ENCODE measurements at places on chromosomes 5 and 9.

GRCh38 chr9:110895147-110895905 is 142.9 kb downstream of the LPAR1 start:
- no peak for DNase-seq

DNA sequence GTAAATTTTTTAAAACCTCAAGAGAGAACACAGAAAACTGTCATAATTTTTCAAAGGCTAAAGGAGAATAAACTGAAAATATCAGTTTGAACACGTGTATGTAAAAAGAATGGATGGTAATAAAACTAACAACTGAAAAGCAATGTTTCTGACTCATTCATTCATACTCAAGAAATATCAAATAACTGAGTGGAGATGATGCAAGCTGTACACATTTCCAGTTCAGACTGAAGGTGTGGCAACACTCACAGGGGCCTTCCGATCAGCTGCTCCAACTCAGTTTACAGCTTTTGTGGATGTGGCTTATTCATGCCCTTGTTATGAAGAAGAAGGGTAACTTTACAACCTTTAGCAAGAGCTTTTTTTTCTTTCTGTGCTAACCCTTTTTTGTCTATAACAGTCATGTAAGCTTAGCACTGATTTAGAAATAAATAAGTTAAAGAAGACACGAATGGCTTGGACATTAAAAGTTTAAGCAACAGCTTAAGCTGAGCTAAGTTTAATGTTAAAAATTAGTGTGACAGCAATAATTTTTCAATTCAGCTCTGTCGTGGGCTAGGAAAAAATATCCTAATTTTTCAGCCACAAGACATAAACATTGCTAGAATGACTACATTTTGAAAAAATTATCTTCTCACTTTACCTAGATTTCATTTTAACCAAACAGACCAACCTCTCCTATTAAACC is 453.5 kb downstream of the RAB3C start:
- peak; percentile 60 for DNase-seq

DNA sequence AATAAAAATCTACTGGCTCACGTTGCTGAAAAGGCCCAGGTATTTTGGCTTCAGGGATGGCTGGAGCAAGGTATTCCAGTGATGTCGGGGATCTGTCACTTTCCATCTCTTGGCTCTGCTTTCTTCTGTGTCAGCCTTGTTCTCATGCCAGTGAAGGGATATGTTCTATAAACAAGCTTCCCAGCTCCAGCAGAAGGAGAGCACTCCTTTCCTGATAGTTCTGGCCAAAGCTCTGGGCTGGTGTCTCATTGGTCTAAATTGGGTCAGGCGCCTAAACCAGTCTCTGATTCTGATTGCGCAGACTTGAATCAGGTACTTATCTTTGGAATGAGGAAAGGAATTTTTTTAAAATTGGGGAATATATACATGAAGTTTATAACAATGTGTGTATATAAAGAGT is 5.1 kb downstream of the SNX30 start:
- no peak for DNase-seq

- DNase-seq: no peak
Observed at GRCh38 chr9:20611691-20612287, 10.5 kb downstream of the MLLT3 start.

DNA sequence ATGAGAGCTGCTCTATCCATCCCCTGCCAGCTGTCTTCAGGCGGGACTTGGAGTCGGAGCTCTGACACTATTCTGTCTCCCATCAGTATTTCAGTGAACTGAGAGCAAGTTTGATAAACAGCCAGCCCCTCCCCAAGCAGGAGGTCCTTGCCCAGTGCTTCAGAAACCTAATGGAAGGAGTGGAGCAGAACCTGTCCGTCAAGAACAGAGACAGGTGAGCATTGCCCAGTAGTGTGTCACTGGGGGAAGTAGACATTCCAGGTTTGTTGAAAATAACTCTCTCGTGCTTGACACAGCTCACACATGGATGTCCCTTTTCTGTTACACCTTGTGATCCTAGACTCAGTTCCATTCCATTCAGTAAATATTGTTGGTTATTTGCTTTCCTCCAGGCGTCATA is 13.2 kb upstream of the TLX3 start:
- DNase-seq: no peak

DNA sequence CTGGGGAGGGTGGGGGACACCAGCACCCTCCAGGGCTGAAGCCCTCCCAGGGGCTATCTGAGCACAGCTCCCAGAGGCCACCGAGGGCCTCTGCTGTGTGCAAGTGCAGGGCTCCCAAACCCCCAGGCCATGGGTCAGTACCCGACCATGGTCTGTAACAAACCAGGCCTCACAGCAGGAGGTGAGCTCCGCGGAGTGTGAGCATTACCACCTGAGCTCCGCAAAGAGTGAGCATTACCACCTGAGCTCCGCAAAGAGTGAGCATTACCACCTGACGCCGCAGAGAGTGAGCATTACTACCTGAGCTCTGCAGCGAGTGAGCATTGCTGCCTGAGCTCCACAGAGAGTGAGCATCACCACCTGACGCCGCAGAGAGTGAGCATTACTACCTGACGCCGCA is 152.9 kb upstream of the IRX2 start:
- no peak for DNase-seq

GRCh38 chr9:93670208-93671019 is 94.0 kb downstream of the PHF2 start:
- peak; percentile 22 for DNase-seq

- no peak for DNase-seq
Observed at GRCh38 chr5:51384281-51384840, 1.1 kb downstream of the ISL1 start.

- DNase-seq: no peak
Observed at GRCh38 chr5:37549411-37549810, 170.3 kb downstream of the WDR70 start.

- no peak for DNase-seq
Observed at GRCh38 chr5:173671121-173671949, 54.9 kb upstream of the BOD1 start.

DNA sequence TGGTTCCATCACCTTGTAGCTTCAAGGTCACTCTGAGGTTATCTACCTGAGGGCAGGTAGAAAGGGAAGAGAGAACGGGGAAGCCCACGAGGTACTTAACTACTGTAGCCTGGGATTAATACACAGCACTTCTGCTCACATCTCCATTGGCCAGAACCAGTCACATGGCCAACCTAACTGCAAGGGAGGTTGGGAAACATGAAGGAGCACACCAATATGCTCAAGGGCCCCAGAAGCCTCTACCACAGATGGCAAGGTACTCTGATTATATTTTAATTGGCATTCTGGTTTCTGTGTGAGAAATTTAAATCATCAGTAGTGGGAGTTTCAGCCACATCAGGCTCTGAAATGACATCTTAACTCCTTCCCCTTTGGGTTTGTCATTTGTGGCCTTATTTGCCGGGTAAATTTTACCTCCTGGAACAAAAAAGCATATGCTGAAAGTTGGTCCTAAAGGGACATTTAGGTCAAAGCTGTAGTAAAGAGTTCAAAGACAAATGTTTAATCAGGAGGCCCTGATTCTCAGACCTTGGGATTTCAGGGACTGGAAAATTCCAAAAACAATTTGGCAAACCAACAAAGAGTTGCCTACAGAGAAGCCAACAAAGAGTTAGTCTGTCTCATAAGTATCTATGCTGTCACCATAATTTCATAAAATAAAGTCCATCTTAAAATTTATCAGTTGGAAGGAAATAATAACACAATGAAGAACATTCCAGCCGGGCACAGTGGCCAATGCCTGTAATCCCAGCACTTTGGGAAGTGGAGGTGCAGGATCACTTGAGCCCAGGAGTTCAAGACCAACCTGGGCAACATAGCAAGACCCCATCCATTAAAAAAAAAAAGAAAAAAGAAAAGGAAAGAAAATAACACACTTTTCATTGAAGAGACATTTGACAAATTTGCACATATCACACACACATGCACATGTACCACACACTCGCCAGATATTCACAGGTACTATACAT is 13.8 kb upstream of the MVB12B start:
- DNase-seq: no peak

DNA sequence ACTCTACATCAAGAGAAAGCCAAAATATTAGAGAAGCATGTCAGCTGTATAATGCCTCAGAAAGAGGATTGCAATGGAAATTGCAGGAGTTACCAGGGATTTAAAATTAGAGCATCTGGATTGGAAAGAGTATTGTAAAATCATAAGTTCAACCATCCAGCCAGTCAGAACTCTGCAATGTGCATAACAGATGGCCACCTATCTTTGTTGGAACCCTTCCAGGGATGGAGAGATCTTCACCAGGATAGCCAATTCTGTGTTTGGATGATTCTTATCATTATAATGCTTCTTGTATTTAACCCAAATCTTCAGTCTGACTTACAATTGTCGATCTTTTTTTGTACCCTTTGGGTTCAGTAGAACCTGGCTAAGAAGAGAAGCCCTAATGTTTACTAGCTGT is 164.4 kb downstream of the TLR4 start:
- no peak for DNase-seq

- no peak for DNase-seq
Observed at GRCh38 chr5:169796731-169797130, 159.7 kb downstream of the DOCK2 start.

DNA sequence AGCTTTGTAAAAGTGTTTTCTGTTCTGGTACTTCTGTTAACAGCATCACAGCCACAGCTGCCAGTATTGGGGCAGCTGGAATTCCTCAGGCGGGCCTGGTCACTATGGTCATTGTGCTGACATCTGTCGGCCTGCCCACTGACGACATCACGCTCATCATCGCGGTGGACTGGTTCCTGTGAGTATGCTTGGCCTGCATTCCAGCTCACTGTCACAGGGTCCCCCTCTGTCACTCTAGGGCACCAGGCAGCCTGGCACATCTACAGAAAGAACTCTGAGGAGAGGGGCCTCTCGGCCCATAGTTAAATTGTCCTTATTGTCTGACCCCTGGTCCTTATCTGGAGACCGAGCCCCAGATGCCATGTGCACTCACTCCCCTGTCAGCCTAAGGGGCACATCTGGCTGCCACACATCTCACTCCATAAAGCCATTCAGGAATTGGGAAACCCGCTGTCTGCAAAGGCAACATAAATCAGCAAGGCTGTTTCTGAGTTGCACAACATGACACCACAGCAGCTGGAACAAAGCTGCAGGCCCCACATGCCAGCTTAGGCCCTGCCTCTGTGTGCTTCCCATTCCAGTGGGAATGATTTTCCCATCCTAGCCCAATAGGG is 77.5 kb downstream of the SLC1A3 start:
- no peak for DNase-seq

DNA sequence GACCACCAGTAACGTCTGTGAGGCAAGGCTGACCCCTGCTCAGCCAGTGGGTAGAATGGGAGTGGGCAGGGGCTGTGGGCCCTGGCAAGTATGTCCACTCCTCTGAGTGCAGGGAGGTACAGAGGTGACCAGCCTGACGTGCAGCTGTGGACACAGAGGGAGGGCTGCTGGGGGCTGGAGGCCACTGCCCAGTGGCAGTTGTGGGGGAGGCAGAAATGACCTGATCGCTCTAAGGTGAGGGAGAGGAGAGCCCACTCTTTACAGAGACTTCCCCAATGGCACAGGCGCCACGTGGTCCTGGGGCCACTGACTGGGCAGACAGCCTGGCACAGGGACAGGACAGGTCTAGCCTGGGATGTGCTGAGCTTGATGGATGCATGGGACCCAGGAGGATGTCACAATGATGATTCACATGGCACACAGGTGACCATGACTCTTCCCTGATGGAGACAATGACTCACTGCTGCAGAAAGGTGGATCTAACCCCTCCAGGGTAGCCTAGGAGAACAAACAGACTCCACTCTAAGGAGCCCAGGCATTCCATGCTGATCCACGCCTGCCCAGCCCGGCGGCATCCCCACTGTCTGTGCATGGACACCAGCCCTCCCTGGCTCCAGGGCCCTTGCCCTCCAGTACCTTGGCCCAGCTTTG is 7.7 kb downstream of the LPCAT1 start:
- no peak for DNase-seq

GRCh38 chr9:87504938-87505337 is 7.3 kb downstream of the DAPK1 start:
- no peak for DNase-seq

GRCh38 chr5:79971156-79971555 is 19.9 kb downstream of the MTX3 start:
- DNase-seq: no peak

GRCh38 chr5:6551955-6552313 is 80.9 kb downstream of the NSUN2 start:
- DNase-seq: no peak

DNA sequence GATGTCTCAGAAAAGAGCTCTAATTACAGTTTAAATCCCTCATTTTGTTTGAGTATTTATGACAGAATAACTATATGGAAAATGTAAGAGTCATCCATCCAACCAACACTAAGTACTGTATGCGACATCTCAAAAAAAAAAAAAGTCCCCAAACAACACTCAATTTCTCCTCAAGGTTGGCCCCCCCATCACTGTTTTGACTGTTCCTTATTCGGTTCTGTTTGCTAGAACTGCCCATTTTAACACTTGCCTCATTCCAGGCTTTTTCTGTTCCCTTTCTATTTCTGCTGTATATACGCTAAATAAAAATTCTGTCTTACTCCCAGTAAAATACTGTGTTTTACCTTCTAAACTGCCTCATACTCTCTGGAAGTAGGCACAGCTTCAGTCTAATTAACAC is 25.2 kb downstream of the GLDC start:
- no peak for DNase-seq

DNA sequence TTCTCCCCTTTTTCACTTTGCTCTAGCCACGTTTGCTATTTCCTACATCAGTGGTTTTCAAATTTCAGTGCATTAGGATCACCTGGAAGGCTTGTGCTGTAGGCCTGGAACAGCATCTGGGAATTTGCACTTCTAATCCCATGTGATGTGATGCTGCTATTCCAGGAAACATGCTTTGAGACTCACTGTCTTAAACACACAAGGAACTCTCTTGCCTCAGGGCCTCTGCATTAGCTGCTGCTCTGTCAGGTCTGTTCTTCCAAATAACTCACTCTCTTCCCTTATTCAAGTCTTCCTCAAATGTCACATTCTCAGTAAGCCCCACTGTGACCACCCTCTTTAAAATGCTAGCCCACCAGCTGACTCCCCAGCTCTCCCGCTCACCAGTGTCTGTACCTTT is 204.0 kb downstream of the DNAH5 start:
- DNase-seq: no peak

DNA sequence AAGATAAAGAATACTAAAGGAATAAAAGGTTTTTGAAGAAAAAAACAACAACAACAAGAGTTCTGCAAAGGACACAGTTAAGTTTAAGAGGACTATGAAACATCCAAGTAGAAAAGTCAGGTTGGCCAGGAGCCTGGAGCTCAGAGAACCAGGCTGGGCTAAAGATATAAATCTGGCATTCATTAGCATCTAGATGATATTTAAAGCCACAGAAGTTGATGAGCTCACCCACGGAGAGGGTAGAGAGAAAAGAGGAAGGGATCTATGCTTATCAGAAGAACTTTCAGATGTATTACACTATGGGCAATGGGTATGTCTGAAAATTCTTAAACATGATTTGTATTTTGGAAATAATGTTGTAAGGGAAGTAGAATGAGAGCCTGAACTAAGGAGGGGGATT is 9.9 kb downstream of the MIER3 start:
- DNase-seq: no peak

All from stimulated activated CD4-positive, alpha-beta T cell treated with anti-CD3 and anti-CD28 coated beads, Interleukin-1b, Interleukin-23, amount 100 ng/mL, for 48 hours (primary cell).